CD4-positive, alpha-beta T cell treated with Interleukin-6 for 4 hours (primary cell): ENCODE measurements at places on chromosomes 6 and 20.

- DNase-seq = no peak
These were observed 27.1 kb downstream of the NAPB start for GRCh38 chr20:23393996-23394775.

DNA sequence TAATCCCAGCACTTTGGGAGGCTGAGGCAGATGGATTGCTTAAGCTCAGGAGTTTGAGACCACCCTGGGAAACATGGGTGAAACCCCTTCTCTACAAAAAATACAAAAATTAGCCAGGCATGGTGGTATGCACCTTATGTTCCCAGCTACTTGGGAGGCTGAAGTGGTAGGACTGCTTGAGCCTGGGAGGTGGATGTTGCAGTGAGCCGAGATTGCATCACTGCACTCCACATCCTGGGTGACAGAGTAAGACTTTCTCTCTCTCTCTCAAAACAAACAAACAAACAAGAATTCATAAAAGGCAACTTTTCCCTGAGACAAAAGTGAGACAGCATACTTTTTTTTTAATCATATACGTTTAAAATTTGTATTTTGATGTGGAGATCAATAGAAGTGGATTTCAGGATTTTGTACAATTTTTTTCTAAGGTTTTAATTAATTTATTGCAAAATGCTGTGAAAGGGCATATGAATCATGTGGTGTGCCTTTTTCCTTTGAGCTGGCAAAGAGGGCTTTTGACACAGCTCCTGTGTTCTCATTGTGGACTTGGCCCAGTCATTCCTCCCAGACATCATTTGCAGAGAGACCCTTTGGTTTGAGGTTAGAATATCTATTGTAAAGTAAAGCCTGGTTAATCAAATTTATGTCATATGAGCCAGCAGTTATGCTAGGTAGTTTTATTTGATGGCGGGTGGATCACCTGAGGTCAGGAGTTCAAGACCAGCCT is 77.1 kb downstream of the TULP4 start:
- no peak for DNase-seq

GRCh38 chr6:157483770-157484169 is 102.8 kb downstream of the ZDHHC14 start:
- DNase-seq = no peak

- DNase-seq = no peak
These were observed 239.1 kb upstream of the CEP162 start for GRCh38 chr6:84466511-84466910.

GRCh38 chr20:60700728-60701127 is 551.3 kb upstream of the CDH4 start:
- DNase-seq = no peak

GRCh38 chr6:74713941-74714340 is 491.9 kb downstream of the COL12A1 start:
- DNase-seq = no peak

DNA sequence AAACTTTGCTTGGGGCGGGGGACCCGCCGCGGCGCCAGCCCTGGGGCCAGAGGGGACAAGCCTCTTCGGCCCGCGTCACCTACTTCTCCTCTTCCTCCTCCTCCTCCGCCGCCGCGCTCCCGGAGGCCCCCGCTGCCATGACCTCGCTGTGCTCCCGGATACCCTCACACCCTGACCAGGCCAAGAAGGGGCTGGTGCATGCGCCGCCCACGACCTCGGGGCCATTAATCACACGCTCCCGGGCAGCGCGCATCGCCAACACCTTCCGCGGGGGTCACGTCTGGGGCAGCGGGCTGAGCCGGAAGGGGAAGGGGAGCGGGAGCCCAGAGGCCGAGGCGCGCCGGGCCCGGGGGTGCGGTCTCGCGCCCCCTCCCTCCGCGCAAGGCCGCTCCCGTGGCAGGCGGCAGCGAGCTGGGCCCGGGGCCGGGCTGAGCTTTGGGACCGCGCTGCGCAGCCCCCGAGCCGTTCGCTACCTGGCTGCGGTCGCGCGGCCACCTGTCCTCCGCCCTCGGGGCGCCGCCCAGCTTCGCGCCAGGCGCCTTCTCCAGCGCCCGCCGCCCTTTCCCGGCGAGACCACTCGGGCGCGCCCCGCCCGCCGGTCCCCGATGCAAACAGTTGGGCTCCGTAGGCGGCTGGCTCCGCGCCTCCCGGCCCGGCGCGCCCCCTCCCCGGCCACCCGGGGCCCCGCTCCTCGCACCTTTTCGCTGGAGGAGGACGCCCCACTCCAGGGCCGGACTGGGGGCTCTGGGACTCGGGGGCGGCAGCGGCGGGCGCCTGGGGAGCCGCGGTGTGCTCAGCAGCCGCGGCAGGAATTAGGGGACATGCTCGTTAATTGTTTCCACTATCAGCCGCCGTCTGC is 575 bp upstream of the CNR1 start:
- peak; percentile 2 for DNase-seq

GRCh38 chr6:167750956-167751358 is 75.8 kb upstream of the AFDN start:
- DNase-seq = no peak

DNA sequence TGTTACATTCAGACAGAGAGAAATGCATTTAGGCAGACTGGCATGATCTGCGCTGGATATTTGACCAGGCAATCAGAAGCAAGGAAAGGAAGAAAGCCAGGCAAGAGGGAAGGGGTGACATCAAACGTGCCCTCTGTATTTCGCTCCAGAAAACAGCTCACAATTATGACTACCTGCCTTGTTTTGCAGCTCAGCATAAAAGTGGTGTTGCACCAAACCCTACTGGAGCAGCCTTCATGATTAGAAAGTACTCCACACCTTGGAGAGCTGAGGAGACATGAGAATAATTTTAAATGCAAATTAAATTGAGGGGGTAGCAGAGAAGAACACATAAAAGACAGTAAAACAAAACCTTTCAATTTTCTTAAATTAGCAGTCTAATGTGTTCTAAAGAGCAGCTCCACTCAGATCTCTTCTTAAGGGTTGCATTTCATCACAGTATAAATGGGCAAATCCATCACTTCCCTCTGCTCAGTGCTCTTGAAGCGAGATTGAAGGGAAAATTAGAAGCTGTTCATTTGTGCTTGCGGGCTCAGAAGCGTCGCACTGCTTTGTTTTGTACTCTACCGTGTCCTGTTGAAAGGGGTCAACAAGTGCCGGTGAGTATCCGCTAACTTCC is at the start of gene PHACTR1:
TSS of gene PHACTR1 (plus strand) at position 470 of the 619 bp plus-strand sequence.
- no peak for DNase-seq

- no peak for DNase-seq
These were observed 52.3 kb downstream of the RNGTT start for GRCh38 chr6:88910922-88911778.

- no peak for DNase-seq
These were observed 97.3 kb upstream of the FOXA2 start for GRCh38 chr20:22681591-22682248.

- DNase-seq = no peak
These were observed 179.4 kb upstream of the KCNG1 start for GRCh38 chr20:51202304-51202703.

GRCh38 chr6:130115036-130115435 is 96.7 kb downstream of the L3MBTL3 start:
- DNase-seq = no peak

GRCh38 chr6:136753624-136754023 is 38.7 kb downstream of the MAP3K5 start:
- peak; percentile 83 for DNase-seq

- no peak for DNase-seq
These were observed 1.7 kb upstream of the C6orf141 start for GRCh38 chr6:49548613-49549304.

DNA sequence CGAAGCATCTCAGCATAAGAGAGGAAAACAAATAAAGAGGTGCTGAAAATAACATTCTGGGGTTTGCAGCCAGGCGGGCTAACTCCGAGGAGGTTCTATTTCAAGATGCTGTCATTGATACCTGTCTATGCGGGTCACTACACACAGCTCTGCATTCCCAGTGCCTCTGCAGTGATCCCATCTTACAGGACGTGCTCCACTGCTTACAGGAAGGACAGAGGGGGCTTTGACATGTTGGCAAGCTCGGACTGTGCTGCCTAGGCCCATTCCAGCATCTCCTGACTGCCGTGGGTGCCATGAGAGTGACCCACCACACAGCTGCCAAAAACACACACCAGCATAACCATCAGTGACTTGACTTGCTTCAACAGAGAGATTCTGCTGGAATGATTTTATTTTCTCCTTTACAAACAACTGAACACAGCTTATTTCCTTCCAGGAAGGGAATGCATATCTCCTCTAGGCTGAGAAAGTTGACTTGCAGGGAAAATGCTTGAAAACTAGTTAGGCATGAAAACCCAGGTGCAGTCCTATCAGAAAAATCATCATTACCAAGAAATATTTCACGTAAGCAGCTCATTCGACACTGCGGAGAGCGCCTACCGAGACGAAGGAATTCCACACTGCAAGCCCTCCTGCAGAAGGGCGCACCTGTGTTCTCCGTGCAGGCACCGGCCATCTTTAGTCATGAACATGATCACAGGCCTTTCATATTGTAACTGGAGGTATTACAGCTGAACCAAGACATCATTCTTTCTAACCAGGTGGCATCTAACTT is 62.5 kb downstream of the RAMACL start:
- DNase-seq = no peak

DNA sequence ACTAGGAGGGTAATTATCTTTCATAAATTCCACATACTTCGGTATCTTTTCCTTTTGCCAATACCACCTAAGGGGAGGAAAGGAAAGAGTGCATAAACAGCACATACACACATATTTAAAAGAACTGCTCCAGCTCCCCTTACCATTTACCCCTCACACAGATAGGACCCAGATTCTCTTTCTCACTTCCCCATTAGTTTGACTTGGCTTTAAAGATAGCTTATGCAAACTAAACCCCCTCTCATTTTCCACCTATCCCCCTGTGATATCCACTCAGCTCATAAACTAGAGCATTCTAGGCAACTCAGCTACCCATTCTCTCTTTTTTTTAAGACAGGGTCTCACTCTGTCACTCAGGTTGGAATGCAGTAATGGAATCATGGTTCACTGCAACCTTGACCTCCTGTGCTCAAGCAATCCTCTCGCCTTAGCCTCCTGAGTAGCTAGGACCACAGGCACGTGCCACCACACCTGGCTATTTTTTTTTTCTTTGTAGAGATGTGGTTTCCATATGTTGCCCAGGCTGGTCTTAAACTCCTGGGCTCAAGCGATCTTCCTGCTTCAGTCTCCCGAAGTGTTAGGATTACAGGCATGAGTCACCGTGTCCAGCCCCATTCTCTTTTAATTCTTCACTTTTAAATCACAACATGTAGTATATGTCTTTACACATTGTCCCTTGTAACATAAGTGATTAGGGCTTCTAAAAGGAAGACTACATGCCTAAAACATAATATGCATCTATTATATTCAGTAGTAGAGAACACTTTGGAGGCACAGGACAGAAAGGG is 4.0 kb downstream of the FUCA2 start:
- DNase-seq = no peak

DNA sequence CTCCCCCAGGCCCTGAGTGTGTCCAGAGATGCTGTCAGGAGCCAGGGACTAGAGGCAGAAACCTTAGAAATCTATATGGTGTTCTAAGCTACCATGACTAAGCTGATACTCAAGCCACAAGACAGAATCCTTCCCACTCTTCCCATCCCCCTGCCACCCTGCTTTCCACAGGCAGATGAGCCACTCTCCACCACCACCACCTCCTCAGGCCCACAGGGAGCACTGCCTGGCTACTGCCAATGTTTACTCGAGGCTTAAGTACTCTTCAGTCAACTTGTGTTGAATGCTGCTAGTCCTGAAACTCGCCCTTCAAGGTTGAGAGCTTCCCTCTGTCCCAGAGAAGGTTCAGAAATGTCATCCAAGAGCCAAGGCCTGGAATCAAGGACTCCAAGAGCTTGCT is 56.2 kb downstream of the CENPW start:
- DNase-seq = no peak

DNA sequence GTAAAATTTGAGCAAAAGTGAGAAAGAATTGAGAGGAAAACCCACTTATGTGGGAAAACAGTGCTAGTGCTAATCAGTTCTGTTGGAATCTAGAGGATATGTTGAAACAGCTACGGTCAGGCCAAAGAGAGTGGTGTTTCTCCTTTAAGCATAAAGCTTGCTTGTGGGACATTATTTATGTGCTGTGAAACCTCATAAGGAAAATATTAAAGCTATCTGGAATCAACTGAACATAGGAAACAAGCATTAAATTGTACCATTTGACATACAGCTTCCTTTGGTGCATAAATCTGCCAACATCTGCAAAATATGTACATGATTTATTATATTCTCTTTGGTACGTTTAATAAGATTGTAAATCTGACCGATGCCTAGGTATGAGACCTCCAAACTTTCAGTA is 182.5 kb upstream of the PDE10A start:
- DNase-seq = no peak
